ENCODE measurements at places on chromosomes 1 and 21.

DNA sequence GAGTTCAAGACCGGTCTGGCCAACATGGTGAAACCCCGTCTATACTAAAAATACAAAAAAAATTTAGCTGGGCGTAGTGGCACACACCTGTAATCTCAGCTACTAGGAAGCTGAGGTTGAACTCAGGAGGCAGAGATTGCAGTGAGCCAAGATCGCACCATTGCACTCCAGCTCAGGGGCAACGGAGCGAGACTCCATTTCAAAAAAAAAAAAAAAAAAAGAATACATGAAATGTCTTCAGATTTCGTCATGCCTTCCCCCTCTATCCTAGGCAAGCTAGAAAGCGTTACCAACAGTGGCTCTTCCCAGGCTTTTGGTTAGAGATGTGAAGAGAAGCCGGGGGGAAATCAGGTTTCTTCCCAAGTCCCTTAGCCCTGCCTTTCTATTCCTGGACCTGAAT lies 3.6 kb downstream of the TFF1 start:
- DNase-seq = no peak

DNA sequence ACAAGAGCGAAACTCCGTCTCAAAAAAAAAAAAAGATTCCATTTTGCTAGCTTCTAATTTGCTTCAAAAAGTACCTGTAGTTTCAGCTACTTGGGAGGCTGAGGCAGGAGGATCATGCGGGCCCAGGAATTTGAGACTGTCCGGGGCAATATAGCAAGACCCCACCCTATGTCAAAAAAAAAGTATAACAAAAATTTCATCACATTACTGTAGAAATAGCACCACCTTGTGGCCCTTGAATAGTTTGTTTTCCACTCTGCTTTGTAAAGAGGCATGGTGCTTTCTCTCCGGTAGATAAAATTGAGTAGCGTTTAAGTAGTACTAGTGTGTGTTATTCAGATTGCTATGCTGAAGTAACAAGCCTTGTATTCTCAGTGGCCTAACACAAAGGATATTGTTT lies 18.2 kb upstream of the MSTO1 start:
- DNase-seq = no peak

- no peak for DNase-seq
Measured at GRCh38 chr1:246947255-246947654, 15.5 kb upstream of the AHCTF1 start.

DNA sequence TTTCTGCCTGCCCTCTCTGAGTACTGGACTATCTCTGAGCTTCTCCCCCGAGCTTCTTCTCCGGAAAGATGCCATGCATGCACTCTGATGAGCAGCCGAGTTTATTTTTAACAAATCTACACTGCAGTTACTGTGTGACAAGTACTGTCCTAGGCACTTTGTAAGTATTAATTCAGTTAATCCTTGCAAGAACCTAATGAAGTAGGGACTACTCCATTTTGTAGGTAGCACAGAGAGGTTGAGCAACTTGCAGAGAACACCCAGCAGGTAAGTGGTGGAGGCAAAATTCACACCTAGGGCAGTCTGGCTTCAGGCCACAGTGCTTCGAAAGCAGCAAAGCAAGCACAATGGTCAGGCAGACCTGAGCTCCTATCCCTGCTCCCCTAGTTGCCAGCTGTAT lies 3.8 kb upstream of the TAL1 start:
- no peak for DNase-seq

DNA sequence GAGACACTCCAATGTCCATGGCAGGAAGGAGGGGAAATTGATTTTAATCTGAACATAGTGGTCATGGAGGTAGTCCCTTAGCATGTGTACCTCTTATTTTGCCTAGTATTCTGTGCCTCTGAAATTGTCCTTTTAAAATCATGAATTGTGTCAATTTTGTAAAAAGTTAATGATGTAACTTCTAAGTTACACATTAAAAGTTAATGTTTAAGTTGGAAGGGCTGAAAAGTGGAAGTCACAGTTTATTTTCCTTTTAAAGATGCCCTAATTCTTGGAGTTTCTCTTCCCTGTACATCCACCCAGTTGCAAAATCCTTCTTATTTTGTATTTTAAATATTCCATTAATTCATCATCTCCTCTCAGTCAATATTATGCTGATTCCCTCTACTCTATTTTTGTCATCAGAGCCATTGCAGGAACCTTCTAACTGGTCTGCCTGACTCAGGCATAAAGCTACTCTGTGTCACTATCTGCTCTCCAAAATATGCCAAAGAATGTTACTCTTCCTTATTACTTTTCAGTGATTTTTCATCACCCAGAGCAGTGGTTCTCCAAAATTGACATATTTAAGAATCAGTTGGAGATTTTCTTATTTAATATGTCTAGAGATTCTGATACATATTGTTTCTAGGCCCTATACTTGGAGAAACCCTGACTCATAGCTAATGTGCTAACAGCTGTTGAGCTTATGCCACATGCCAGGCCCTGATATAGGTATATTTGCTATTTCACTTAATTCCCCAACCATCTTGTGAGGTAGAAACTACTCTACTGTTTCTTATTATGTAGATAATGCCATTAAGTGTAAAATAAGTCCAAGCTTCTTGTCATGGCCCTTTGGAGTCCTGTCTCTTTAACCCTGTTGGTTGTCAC lies 5.1 kb downstream of the HOOK1 start:
- DNase-seq = no peak

- no peak for DNase-seq
Measured at GRCh38 chr1:115179397-115180079, 90.2 kb upstream of the TSPAN2 start.

DNA sequence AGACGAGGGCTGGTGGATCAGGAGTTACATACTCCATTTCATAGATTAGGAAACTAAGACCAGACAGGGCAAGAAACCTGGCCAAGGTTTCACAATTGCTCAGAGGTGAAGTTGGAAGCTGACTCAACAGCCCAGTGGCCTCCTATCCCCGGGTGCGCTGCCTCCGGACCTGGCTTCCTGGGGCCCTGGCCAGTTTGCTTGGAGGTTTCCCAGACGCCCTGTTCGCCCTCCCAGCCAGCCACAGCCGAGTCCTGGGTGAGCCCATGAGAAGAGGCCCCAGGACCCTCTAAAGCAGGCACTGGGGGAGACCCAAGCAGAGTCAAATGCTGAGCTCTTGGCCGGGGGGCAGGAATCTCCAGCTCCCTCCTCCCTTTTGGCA lies 180.1 kb downstream of the ZBTB18 start:
- DNase-seq = no peak

- DNase-seq = no peak
Measured at GRCh38 chr1:23577056-23578004, 18.0 kb upstream of the ID3 start.

- DNase-seq = no peak
Measured at GRCh38 chr1:96559181-96559580, 162.4 kb upstream of the PTBP2 start.

DNA sequence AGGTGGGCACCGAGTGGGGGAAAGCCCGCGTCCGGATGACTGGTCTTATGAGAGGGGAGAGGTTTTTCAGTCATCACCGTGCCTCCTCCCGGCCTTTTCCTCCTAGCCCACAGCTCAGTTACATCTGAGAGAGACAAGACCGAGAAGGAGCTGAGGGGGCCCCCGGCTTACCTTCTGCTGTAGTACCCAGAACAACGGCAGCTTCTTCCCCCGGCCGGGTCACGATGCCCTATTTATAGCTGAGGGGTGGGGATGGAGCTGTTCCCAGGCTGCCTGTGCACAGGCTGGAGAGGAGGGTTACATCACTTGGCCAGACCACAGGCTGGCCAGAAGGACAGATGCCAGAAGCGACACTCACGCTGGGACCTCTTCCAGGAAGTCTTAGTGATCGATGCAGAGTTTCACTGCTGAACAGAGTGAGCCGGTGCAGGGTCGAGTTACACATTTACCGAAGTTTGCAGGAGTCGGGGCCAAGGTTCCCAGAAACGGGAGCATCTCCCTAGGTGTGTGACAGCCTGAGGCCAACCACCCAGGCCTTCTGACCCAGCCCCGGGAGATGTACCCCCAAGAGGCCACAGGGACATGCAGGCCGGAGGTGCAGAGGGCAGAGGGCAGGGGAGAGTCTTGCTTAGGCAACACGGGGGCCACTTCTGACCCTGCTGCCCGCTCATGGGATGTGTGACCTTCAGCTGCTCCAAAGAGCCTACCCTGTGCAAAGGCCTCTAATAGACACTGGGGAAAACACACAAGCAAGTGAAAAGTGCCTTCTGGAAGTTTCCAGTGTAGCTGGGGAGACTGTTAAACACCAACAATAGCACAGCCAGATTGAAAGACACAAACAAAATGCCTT lies at the start of gene AGT:
Gene AGT (minus strand): TSS at position 208 of the 850 bp plus-strand sequence. CDS start 3,299 bp downstream, outside the sequence.
- no peak for DNase-seq

- DNase-seq = no peak
Measured at GRCh38 chr1:60657926-60658325, 424.4 kb upstream of the NFIA start.

DNA sequence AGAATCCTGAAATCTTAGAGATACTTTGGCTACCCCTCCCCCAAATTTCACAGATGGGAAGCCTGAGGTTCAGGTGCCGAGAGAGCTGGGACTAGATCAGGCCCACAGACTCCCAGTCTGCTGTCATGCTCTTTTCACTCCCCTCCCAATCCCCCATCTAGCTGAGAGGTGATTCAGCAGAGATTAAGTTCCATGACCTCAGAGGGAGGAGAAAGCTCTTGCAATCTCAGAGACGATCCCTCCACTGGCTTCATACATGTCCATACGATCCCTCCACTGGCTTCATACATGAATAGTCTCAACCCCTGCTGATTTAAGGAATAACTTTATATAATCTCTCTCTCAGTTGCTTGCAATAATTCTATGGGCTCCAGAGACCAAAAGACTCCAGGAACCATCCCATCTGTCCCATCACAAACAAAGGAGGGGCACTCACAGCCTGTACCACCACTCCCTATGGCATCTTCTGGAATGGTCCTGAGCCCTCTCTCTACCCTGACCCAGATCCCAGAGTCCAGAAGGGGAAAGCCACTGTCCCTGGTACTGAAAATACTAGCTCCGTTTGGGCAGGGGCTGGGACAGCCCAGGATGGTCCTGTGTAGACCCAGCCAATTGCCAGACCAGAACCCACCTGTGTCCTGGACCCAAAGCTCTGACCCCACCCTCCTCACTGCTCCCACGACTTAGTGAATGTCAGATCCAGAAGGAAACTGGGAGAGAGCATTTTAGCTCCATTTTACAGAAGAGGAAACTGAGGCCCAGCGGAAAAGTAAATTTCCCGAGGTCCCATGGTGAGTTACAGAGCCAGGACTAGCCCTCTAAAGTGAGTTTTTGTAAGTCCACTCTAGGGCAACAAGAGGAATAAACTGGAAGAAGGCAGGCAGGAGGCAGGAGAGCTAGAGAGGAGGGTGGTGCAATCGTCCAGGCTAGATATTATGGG lies 27.1 kb downstream of the RIMS3 start:
- no peak for DNase-seq

Data from central memory CD8-positive, alpha-beta T cell (primary cell).